ENCODE measurements at places on chromosomes 13 and 19.

GRCh38 chr13:71801781-71802180 is 65.2 kb downstream of the DACH1 start:
- no peak overlapping the region for H3K4me3 ChIP-seq
- no peak for DNase-seq
- no peaks in the 10 kb centered on the region for H3K36me3 ChIP-seq
- no peaks in the 10 kb centered on the region for H3K27me3 ChIP-seq
- no peaks in the 10 kb centered on the region for H3K4me1 ChIP-seq

GRCh38 chr13:84524586-84524985 is 642.3 kb upstream of the SLITRK1 start:
- no peaks in the 10 kb centered on the region for H3K27me3 ChIP-seq
- no peak for DNase-seq
- no peak overlapping the region for H3K4me3 ChIP-seq
- H3K4me1 ChIP-seq, result no peaks in the 10 kb centered on the region
- no peak overlapping the region for H3K27ac ChIP-seq

- no peaks in the 10 kb centered on the region for H3K27me3 ChIP-seq
- no peak overlapping the region for H3K4me3 ChIP-seq
- H3K27ac ChIP-seq, result peak overlapping the region; percentile 36
Observed at GRCh38 chr13:110012102-110012739, 225.8 kb upstream of the IRS2 start.

GRCh38 chr19:46251416-46251815 is 21.9 kb downstream of the IGFL1 start:
- no peak overlapping the region for H3K27ac ChIP-seq
- H3K4me1 ChIP-seq, result no peaks in the 10 kb centered on the region
- H3K27me3 ChIP-seq, result peaks cover 62% of the 10 kb centered on the region
- H3K36me3 ChIP-seq, result no peaks in the 10 kb centered on the region
- no peak for DNase-seq

DNA sequence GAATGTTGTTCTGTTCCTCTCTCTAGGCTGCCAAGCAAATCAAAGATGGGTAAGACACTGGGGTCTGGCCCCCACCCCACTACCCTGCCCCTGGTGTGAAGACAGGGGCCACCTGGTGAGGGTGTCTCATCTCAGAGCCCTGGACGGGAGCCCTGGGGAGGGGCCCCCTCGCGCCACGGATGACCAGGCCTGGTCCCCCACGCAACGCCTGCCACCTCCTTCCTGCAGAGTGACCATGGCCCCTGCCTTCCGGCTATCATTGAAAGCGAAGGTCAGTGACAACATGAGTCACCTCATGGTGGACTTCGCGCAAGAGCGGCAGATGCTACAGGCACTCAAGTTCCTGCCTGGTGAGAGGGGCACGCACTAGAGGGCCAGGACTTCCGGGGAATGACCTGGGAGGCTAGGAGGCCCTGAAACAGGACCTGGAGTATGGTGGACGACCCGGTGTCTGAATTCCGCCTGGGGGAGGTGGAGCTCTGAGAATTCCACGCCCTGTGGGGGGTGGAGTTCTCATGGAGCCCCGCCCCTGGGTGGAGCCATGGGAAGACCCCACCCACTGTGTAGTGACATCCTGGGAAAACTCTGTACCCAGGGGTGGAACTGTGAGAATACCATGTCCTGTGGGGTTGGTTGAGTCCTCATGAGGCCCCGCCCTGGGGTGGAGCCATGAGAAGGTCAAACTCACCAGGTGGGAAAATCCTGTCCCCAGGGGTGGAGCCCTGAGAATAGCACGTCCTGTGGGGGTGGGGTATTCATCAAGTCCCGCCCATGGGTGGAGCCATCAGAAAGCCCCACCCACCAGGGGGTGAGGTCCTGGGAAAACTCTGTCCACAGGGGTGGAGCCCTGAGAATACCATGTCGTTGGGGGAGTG is 6.1 kb downstream of the FSD1 start:
- no peak overlapping the region for H3K4me3 ChIP-seq
- no peaks in the 10 kb centered on the region for H3K27me3 ChIP-seq
- peak; percentile 78 for DNase-seq
- no peak overlapping the region for H3K27ac ChIP-seq
- H3K36me3 ChIP-seq, result no peaks in the 10 kb centered on the region
- no peaks in the 10 kb centered on the region for H3K4me1 ChIP-seq
